Type B pancreatic cell (in vitro differentiated cells): ENCODE measurements at places on chromosomes 3 and 15.

- H3K4me3 ChIP-seq: no peak overlapping the region
- no peaks in the 10 kb centered on the region for H3K27me3 ChIP-seq
- H3K27ac ChIP-seq: no peak overlapping the region
- no peak for DNase-seq
- no peaks in the 10 kb centered on the region for H3K4me1 ChIP-seq
These were observed 51.7 kb upstream of the ARPP19 start for GRCh38 chr15:52620496-52620895.

DNA sequence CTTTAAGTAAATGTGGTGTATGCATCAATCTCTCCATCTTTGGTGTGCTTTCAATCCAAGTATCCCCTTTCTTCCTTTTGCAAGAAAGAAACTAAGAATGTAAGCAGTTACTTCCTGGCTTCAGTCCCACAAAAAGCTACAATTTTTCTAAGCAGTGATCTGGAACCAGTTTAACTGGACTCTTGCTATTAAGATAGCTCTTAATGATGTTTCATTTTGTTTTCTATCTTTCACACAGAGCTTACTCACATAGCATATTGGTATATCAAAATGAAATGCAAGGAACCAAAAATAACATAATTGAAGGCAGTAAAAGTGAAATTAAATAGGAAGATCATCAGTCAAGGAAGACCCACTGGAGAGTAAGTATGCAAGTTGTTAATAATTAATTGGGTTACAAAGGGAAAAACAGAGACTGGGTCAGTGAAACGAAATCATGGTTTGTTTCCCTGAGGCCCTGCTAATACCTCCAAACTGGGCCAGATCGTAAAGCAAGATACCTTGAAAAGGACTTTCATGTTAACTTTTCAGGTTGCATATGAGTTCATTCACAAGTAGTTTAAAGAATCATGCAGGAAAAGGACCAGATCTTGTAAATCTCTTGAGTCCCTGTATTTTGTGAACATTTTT lies 41.9 kb downstream of the GPR160 start:
- H3K27me3 ChIP-seq: no peaks in the 10 kb centered on the region
- no peak for DNase-seq
- H3K36me3 ChIP-seq: peaks cover 19% of the 10 kb centered on the region
- H3K27ac ChIP-seq: peak overlapping the region; percentile 17

DNA sequence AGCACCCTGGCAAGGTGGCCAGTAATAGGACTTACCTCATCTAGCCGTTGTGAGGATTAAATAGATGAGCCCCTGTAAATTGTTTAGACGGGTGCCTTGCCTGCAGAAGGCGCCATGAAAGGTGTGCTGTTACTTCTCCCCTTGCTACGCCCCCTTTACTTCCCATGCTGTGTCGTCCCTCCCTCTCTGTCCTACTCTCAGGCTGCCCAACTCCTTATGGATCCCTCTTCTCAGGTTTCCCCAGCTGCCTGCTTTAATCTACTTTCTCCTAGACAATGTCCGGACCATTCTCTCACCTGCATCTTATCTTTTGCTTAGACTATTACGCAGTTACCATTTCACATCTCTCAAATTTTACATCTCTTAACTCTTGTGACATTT lies 1.7 kb upstream of the FBXW12 start:
- no peaks in the 10 kb centered on the region for H3K36me3 ChIP-seq
- no peak overlapping the region for H3K4me3 ChIP-seq
- no peak overlapping the region for H3K27ac ChIP-seq
- peaks cover 5% of the 10 kb centered on the region for H3K4me1 ChIP-seq
- no peak for DNase-seq
- no peaks in the 10 kb centered on the region for H3K27me3 ChIP-seq

DNA sequence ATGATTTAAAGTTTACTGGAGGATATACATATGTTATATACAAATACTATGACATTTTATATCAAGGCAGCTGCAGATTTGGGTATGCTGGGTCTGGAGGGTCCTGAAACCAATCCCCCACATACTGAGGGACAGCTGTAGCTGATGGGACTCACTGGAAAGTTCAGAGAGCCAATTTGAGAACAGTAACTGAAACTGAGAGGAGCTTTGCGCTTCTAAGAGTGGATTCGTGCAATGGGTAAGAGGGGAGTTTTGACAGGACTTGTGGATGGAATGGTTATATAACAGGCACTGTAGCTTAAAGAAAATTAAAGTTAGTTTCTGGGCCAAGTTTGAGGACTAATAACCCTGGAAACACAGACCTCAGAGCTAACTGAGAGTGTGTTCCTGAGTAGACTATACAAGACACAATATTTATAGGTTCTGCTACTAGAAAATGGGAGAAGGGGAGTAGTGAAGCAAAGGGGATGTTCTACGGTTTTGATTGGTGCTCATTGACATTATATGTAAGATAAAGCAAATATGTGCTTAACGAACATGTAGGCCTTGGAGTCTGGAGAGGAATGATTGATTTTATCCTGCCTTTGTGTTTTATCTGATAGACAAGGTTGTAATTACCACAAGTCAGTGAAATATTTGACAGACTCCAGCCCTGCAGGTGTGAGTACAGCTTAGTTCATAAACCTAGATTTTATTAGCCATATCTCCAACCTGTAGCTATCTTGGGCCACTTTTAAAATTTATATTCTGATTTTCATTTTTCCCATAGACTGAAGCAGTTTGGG lies 4.8 kb upstream of the ZMAT3 start:
- H3K4me1 ChIP-seq: no peaks in the 10 kb centered on the region
- no peaks in the 10 kb centered on the region for H3K36me3 ChIP-seq
- H3K27ac ChIP-seq: no peak overlapping the region
- no peaks in the 10 kb centered on the region for H3K27me3 ChIP-seq

GRCh38 chr3:37995652-37996641 lies 5.4 kb downstream of the VILL start:
- H3K27ac ChIP-seq: peak overlapping the region; percentile 89
- no peak for DNase-seq
- peak overlapping the region; percentile 29 for H3K4me3 ChIP-seq
- peaks cover 10% of the 10 kb centered on the region for H3K36me3 ChIP-seq

DNA sequence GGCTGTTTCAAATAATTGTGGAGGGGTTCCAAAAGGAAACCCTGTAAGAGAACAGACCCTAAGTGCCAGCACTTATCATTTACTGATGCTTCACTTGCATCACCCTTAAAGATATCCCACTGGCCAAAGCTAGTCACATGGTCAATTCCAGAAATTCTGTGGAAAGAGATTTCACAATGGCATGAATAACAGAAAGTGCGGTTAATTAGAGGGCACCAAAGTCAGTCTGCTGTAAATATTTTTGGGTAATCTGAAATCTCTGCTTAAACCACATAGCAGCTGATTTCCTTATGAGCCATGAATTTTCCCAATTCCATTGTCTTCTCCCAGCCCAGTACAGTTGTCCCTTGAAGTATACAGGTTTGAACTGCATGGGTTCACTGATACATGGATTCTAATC lies 346.1 kb downstream of the SI start:
- H3K36me3 ChIP-seq: no peaks in the 10 kb centered on the region
- DNase-seq: no peak
- H3K27ac ChIP-seq: no peak overlapping the region
- no peak overlapping the region for H3K4me3 ChIP-seq
- H3K27me3 ChIP-seq: no peaks in the 10 kb centered on the region

- DNase-seq: no peak
- peaks cover 14% of the 10 kb centered on the region for H3K4me1 ChIP-seq
- H3K36me3 ChIP-seq: no peaks in the 10 kb centered on the region
- H3K27me3 ChIP-seq: peaks cover 41% of the 10 kb centered on the region
- no peak overlapping the region for H3K4me3 ChIP-seq
- H3K27ac ChIP-seq: no peak overlapping the region
These were observed 108.8 kb downstream of the RAB11A start for GRCh38 chr15:65978110-65978509.

GRCh38 chr15:78993931-78994530 lies 49.2 kb upstream of the CTSH start:
- H3K27ac ChIP-seq: no peak overlapping the region
- no peaks in the 10 kb centered on the region for H3K36me3 ChIP-seq
- H3K27me3 ChIP-seq: no peaks in the 10 kb centered on the region
- DNase-seq: no peak

DNA sequence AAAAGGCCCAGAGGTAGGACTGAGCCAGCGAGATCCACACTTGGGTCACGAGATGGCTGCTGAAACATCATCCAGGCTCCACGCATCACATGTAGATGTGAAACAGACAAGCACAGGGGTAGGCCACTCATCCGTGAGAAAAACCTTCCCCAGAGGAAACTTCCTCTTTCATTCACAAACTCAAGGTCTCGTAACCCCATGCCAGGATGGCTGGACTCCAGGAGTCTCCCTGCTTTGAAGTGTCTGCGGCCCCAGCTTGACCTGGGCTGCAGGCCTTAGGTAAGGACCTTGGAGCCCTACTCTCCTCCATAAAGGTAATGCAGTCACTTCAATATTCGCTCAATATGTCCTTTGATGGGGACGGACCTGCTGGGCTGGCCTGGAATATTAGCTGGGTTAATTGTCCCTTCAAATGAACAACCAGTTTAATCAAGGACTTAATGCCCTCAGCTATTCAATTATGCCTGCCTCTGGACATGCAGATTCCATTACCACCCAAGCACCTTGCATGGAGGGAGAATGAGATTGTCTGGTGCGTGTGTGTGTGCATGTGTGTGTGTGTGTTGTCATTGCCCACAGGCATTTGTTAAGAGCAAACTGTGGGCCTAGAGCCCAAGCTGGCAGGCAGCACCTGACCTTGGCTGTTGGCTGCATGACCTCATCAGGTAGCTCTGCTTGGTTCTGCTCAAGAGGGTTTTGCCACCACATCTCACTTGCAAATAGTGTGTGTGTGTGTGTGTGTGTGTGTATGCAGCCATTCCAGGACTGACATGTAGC lies 186.9 kb upstream of the TLE3 start:
- peaks cover 4% of the 10 kb centered on the region for H3K27me3 ChIP-seq
- no peaks in the 10 kb centered on the region for H3K36me3 ChIP-seq
- H3K27ac ChIP-seq: no peak overlapping the region
- no peak overlapping the region for H3K4me3 ChIP-seq

- H3K4me1 ChIP-seq: peaks cover 56% of the 10 kb centered on the region
- no peak for DNase-seq
- H3K36me3 ChIP-seq: peaks cover 39% of the 10 kb centered on the region
- H3K27me3 ChIP-seq: no peaks in the 10 kb centered on the region
These were observed 42.1 kb downstream of the ZBTB38 start for GRCh38 chr3:141410408-141410807.

DNA sequence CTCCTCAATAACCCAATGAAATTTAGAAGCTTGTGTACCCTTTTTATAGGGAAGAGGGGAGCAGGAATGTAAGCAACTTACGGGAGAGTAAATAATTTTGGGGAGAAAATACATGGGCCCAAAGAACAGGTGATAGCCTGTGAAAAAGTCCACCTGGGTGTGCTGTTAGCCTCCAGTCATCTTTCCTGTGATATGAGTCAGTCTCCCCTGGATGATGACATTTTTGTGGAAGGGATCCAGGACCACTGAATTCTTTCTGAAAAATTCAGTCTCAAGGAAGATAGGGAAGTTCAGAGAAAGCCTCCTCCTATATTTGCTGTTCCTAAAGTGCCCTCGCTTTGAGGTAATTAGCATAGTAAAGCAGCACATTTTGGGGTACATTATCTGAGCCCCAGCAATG lies 149.8 kb downstream of the SQOR start:
- H3K27ac ChIP-seq: no peak overlapping the region
- H3K36me3 ChIP-seq: no peaks in the 10 kb centered on the region
- DNase-seq: no peak
- H3K4me1 ChIP-seq: no peaks in the 10 kb centered on the region

- H3K4me3 ChIP-seq: peak overlapping the region; percentile 20
- DNase-seq: no peak
- peaks cover 11% of the 10 kb centered on the region for H3K4me1 ChIP-seq
- H3K27me3 ChIP-seq: no peaks in the 10 kb centered on the region
- no peaks in the 10 kb centered on the region for H3K36me3 ChIP-seq
- H3K27ac ChIP-seq: peak overlapping the region; percentile 94
These were observed 102.0 kb upstream of the IGSF10 start for GRCh38 chr3:151562891-151563290.

GRCh38 chr15:53312707-53313106 lies 446.8 kb downstream of the WDR72 start:
- H3K4me1 ChIP-seq: no peaks in the 10 kb centered on the region
- no peak overlapping the region for H3K4me3 ChIP-seq
- DNase-seq: no peak
- H3K36me3 ChIP-seq: no peaks in the 10 kb centered on the region
- peaks cover 26% of the 10 kb centered on the region for H3K27me3 ChIP-seq

- H3K4me3 ChIP-seq: no peak overlapping the region
- peaks cover 5% of the 10 kb centered on the region for H3K4me1 ChIP-seq
- no peaks in the 10 kb centered on the region for H3K27me3 ChIP-seq
- no peaks in the 10 kb centered on the region for H3K36me3 ChIP-seq
- DNase-seq: no peak
These were observed 227.7 kb upstream of the CD96 start for GRCh38 chr3:111314181-111314873.

DNA sequence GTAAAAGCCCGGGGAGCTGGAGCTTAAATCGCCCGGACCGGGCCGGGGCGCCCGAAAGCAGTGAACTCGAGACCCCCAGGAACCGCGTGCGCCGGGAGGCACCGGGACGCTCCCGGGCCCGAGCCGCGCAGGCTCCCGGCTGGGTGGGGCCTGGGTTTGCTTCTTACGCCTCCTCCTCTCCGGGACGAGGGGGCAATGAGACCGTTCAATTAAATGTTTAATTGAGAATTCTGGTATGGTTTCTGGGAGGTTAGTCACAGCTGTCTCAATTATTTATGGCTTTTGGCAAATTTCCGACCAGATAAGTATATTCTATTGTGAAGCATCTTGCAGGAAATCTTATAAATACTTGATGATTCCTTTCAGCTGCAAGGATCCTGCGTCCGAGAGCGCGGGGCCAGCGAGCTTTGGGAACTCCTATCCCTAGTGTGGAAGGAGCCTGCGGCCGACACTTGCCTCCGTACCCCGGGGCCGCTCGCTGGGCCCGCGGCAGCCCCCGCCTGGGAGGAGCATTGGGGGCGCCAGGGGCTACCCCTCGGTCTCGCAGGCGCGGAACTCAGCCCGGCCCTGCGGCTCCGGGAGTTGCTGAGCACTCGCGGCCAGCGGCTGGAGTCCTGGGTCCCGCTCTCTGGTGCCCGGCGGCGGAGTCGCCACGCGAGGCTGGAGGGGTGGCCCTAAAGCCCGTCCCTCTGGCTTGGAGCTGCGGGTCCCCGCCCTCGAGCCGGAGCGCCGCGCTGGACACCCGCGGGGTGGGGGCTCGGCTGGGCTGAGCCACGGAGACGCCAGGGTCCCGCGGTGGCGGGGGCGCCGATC lies 10.3 kb downstream of the ISL2 start:
- no peak for DNase-seq
- peaks cover 80% of the 10 kb centered on the region for H3K27me3 ChIP-seq
- H3K36me3 ChIP-seq: peaks cover 7% of the 10 kb centered on the region
- H3K27ac ChIP-seq: no peak overlapping the region
- peak overlapping the region; percentile 84 for H3K4me3 ChIP-seq

GRCh38 chr3:43104660-43105595 lies 951 bp downstream of the POMGNT2 start:
- no peak for DNase-seq
- peak overlapping the region; percentile 53 for H3K27ac ChIP-seq
- H3K4me1 ChIP-seq: peaks cover 7% of the 10 kb centered on the region
- peak overlapping the region; percentile 85 for H3K4me3 ChIP-seq
- H3K27me3 ChIP-seq: peaks cover 17% of the 10 kb centered on the region

- no peaks in the 10 kb centered on the region for H3K27me3 ChIP-seq
- H3K4me1 ChIP-seq: peaks cover 4% of the 10 kb centered on the region
- no peaks in the 10 kb centered on the region for H3K36me3 ChIP-seq
- H3K4me3 ChIP-seq: no peak overlapping the region
- no peak for DNase-seq
These were observed 299.2 kb upstream of the POU1F1 start for GRCh38 chr3:87575550-87575949.
